GM04503 (cell line): ENCODE measurements at places on chromosomes 5 and 9.

GRCh38 chr5:61362796-61363368 is 30.8 kb downstream of the ZSWIM6 start:
- no peak for DNase-seq

DNA sequence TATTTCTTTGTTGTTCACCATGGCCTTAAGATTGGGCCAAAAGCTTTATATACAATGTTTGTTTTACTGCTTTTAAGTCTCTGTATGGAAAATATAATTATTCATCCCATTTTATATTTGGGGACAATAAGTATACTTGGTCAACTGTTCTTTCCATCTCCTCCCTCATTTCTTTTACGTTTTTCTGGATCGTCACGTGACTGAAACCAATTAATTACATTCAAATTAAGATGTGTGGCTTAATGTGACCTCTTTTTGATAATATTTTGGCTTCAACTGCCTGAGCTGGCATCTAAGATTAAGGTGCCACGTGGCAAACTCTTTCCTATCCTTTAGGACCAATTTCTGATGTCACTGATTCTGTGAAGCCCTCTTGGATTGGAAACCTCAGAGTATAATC is 250.1 kb upstream of the SGCD start:
- no peak for DNase-seq

- peak; percentile 39 for DNase-seq
These were observed 36.1 kb downstream of the MRPL36 start for GRCh38 chr5:1763548-1763911.

DNA sequence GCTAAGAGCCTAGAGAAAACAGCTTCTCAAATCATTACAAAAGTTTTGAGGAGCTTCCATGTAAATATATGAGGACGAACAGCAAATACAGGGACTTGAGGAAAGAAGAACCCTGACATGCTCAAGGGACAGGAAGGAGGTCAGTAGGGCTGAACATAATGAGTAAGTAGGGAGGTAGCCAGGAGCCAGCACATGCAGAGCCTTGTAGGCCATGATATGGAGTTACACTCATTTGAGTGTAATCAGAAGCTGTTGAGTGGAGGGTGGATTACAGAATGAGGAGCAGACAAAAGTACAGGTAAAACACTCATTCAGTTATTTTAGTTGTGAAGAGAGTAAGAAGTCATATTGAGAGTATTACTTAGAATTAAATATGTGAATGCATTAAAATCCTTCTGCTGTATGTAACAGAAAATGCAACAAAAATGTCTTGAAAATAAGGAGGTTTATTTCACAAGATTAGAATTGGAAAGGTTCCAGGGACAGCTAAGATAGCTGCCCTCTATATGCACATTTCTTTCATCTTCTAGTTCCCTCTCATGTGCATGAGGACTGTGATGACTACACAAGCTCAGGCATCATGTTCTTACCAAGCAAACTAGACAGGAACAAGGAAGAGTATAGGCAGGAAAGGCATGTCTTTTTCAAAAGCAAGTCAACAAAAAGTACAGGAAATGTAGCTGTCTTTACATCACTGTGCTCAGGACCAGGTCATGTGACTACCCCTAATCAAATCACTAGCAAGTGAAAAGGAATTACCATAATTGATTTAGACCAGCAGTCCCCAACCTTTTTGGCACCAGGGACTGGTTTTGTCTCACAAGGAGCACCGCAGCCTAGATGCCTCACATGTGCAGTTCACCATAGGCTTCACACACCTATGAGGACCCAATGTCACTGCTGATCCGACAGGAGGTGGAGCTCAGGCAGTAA is 87.2 kb downstream of the TMEM232 start:
- DNase-seq, result no peak

GRCh38 chr5:143041972-143042770 is 272.0 kb downstream of the ARHGAP26 start:
- DNase-seq, result no peak

DNA sequence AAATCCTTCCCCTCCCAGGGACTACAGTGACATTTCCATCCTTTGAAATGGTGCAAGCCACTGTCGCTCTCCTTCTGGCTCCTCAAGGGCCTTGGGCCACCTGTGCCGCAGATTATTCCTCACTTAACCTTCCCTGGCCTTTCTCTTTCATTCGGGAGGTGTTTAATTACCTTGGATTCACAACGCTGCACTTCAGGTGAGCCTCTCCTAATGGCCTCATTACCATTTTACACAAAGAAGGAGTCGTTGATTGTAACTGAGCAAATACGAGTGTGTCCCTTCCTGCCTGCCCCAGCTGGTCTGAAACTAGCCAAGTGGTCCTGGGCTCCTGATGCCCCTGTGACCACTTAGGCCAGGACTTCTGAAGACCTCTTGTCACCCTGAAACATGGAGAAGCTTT is 205.0 kb downstream of the CRB2 start:
- DNase-seq, result no peak

- no peak for DNase-seq
These were observed 49.4 kb downstream of the NEURL1B start for GRCh38 chr5:172690258-172691075.

GRCh38 chr9:3768286-3768685 is 242.5 kb upstream of the RFX3 start:
- peak; percentile 49 for DNase-seq

GRCh38 chr5:107032629-107033028 is 638.1 kb downstream of the EFNA5 start:
- no peak for DNase-seq

DNA sequence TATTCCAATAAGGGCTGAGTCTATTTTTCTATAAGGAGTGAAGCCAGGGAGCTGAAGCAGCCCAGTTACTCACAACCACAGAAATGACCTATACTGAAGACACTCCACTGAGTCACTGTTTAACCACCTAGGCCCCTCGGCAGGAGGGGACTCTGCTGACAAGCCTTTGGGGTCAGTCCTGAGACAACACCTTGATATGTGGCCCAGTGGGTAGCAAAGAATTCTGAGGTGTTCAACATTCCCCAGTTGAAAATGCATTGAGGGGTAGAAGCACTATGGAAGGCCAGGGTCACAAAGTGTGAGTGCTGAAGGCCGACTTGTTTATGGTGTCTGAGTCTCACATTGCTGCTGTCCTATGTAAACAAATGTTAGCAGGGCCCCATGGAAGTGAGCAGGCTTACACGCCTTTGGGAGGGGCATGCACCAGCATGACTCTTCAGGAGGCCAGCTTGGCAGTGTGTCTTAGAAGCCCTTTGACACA is 112.6 kb upstream of the NFIL3 start:
- DNase-seq, result peak; percentile 34

DNA sequence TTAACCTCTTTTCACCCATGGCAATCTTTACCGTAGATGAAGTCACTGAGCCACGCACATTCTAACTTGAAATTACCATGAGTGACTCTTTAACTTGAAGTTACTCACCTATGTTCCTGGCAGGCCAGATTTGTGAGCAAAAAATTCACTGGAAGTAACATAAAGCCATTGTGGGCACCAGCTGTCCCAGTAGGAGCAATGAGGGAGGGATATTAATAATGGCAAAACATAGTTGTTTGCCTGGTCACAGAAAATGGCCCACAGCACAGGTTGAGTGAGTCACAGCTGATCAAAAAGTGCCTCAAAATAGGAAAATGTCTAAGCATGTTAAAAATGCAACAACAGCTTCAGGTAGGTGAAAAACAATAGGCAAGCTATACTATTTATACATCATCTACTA is 146.6 kb downstream of the EFNA5 start:
- no peak for DNase-seq

GRCh38 chr5:144598451-144599068 is 427.9 kb downstream of the KCTD16 start:
- DNase-seq, result no peak

- DNase-seq, result no peak
These were observed 16.4 kb upstream of the FBP1 start for GRCh38 chr9:94655739-94656138.

DNA sequence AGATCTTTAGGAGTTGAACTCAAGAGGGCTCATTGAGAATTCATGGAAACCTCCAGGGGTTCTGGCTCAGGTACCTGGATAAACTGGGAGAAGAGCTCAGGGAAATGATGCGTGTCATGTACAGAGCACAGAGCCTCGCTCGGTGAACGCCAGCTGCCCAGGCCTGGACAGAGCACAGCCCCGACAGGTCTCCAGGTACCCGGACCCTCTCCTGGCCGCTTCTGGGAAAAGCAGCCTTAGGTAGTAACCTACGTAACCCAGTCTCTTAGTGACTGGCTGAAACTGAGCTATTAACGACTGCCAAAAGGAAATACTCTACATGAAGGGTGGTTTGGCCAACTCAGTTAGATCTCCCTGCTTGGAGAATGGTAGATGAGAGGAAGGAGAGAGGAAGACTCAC is 157.4 kb downstream of the TTLL11 start:
- DNase-seq, result no peak

- DNase-seq, result no peak
These were observed 2.9 kb upstream of the PAX5 start for GRCh38 chr9:37036776-37037502.

GRCh38 chr5:154271936-154272514 is 81.5 kb downstream of the GALNT10 start:
- DNase-seq, result no peak

DNA sequence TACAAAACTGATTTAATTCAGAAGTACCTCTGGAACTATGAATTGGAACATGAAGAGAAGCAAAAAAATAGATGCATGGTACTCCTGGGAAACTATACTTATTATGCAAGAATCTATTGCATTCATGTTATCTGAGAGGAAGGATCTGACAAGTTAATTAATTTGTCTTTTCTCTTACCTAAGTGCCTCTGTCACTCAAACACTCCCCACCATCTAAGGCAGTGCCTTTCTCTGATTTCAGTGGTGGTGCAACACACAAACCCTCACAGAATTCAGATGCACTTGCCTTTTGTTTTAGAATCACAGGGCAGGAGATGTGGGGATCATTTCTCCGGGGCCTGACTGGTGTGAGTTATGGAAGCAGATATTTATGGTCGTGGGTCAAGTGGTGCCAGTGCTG is 52.5 kb upstream of the C9orf72 start:
- DNase-seq, result no peak

DNA sequence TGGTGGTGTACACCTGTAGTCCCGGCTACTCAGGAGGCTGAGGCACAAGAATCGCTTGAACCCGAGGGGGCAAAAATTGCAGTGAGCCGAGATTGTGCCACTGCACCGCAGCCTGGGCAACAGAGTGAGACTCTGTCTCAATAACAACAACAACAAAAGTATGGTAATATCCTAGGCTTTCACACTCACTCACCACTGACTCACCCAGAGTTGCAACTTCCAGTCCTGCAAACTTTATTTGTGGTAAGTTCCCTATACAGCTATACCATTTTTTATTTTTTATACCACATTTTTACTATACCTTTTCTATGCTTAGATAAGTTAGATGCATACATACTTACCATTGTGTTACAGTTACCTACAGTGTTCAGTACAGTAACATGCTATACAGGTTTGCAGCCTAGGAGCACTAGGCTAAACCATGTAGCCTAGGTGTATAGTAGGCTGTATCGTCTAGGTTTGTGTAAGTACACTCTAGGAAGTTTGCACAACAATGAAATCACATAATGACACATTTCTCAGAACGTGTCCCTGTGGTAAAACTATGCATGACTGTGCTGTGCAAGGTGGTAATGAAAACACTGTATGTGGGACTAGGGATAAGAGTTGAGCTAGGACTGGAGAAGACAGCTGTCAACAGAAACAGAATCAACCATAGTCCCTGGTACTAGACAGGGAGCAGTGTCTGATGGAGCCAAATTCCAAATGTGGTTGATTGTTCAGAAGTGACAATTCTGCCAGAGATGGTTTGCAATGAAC is 109.5 kb upstream of the RAD23B start:
- no peak for DNase-seq

DNA sequence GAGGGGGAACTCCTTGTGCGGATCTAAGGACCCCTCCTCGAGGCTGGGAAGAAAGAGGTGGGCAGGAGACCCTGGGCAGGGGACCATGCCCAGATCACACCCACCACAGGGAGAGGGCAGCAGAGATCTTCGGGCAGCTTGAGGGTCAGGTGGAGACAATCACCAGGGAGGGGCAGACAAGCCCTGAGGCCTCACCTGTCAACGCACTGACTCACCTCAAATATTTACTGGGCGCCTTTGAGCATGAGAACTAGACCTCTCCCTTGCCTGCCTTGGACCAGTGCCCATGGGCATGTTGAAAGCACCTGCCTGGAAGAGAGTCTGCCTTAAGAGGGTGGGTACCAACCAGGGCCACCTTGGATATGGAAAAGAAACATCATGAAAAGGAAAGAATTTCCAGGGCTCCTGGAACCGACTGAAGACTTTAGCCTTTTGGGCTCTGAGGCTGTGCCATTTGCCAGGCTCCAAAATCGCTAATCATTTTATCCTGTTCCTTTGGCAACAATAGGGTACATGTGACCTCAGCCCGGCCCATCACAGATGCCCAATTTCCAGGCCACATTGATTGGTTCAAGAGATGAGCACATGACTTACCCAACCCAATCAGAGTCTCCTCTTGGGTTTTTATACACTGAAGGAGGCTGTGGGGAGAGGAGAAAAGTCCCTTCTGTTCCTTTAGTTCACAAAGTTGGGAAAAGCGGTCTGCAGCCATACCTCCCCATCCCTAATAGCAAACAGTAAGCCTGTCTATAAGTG is 10.4 kb upstream of the SPINK4 start:
- DNase-seq, result no peak

DNA sequence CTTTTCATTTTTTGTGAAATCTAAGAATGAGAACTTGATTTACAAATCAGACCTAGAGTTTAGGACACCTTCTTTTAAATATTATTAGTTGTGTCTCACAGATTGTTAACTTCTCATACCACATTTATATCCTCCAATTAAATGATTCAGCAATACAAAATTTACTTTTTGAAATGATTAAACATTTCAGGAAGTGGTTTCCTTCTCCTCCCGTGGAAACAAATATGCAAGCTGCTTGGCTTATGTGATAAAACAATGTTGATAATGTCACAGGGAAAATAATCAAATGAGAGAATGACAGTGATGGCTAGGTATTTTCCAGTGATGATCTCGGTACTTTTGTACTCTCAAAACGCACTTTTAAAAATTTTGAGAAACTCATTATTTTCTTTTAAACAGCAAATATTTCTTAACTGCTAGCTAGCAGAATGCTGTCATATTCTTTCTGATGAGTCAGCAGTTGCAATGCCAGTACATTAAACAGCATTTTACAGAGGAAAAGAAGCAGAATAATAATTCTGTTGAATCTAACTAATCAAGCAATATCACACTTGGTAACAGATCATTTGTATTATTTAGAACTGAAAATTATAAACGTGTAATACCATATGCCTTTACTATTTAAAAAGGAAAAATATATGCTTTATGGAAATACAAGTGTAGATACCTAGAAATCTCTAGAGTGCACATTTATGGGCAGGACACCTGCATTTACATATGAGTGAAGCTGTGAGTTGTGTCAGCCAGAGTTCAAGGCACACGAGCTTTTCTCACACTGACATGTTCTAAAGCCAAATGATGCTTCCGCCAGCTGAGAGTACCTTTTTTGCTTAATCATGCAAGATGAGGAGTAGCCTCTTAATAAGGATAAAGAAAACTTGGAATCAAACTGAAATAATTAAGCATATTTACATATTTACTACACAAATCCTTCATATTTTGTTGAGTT is 53.6 kb upstream of the CDH18 start:
- DNase-seq, result no peak

GRCh38 chr5:159681661-159682060 is 234.6 kb upstream of the ADRA1B start:
- DNase-seq, result no peak

- no peak for DNase-seq
These were observed 77.3 kb upstream of the PLCXD3 start for GRCh38 chr5:41587668-41588067.
